ENCODE measurements at places on chromosomes 13 and 19. TPM values are rescaled to one million over a fixed set of nuclear protein-coding genes. Genes with fewer than 3 reads are reported as not detected.

- DNase-seq: no peak
Measured at GRCh38 chr13:75372923-75373841, 108.8 kb downstream of the TBC1D4 start.

GRCh38 chr19:2164020-2164998 lies 576 bp downstream of the DOT1L start:
- no peak for DNase-seq

MCEMP1 gene
- total RNA-seq: not detected

SBSN gene
- total RNA-seq: 0.66 TPM

DNA sequence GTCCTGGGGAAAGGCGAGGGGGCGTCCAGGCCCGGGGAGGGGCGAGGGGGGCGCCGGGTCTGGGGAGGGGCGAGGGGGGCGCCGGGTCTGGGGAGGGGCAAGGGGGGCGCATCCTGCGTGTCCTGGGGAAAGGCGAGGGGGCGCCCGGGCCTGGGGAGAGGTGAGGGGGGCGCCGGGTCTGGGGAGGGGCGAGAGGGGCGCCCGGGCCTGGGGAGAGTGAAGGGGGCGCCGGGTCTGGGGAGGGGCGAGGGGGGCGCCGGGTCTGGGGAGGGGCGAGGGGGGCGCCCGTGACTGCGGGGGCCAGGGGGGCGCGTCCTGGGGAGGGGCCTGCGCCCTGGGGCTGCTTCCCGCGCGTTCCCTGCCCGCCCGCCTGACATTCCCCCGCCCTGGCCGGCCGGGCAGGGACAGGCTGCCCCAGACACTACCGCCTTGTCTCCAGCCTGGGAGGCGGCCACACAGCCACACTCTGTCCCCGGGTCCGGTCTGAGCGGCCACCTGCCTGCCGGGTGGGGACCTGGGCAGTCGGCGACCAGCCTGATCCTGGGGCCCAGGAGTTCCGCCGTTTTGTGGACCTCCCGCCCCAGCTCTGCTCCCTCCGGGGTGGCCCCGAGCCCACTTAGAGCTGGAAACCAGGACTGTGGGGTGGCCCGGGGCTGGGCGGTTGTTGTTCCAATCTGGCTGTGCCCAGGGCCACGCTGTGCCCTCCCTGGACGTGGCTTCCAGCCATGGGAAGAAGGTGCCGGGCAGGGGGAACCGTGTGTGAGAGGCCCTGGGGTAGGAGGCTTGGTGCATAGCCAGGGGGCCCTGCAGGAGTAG lies 11.8 kb downstream of the PALM start:
- DNase-seq: no peak

- no peak for DNase-seq
Measured at GRCh38 chr13:43512221-43512620, 274.6 kb downstream of the ENOX1 start.

B3GNT3 gene
- total RNA-seq: 22.2 TPM

DNA sequence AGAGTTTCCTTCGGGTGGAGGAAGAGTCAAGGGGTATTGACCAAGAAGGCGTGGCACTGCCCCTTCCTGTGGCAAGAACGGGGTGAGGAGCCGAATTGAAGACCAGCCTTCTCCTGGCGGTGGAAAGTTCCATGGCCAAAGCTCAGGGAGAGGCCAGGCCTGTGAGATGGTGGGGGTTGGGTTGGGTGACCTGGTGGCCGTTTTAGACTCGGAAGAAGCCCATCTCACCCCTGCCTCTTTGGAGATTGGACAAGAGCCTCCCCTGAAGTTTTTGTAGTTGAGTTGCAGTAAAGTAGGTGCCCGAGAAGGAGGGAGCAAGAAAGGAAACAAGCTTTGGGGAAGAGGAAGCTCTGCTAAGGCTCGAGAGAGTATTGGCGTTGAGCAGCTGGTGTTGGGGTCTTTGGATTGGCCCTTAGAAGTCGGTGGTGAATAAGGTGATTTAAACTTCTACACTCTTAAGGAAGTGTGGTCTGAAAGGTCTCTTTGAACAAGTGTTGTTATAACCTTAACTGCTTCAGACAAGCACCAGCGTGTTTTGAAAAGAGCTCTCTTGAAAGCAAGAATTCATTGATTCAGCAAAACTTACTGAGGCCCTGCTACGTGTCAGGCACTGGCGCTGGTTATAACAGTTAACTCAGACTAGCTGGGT lies 964 bp downstream of the SPINT2 start:
- no peak for DNase-seq

- no peak for DNase-seq
Measured at GRCh38 chr13:72258340-72258981, 391.5 kb upstream of the DACH1 start.

All from HCT116 (cell line).